Activated CD8-positive, alpha-beta memory T cell treated with anti-CD3 and anti-CD28 coated beads, Interleukin-2, amount 50 U/mL, for 4 hours (primary cell): ENCODE measurements at places on chromosomes 7 and 10.

- no peak for DNase-seq
Observed at GRCh38 chr10:122296363-122297120, 25.4 kb downstream of the BTBD16 start.

GRCh38 chr7:27184337-27185012, 557 bp downstream of the HOXA11 start:
- peak; percentile 24 for DNase-seq

DNA sequence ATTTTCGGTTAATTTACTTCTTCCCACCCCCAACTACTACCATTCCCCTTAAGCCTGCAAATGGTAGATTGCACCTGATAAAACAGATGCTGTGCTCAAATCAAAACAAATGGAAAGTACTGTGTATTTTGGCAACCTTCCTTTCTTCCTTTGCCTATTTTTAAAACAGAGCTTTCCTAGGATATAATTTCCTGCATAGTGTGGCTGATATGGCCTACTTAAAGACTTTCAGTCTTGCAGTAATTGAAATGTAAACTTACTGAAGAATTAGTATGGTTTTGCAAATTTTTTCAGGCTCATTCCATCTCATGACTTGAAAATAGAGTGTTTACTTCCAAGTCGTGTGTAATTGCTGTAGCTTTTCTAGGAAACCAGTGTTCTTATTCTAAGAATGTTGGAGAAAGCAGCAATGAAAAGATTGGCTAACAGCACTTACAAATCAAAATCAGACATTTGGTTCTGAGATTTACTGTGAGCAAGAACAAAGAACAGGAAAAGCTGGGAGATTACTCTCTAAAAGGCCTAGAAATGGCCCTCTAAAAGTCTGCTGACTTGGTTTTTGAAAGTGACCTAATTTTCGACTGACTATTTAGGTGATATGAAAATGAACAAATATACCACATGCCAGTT, 52.0 kb downstream of the REEP3 start:
- DNase-seq: no peak

- DNase-seq: no peak
Observed at GRCh38 chr10:11776080-11776479, 33.9 kb downstream of the ECHDC3 start.

DNA sequence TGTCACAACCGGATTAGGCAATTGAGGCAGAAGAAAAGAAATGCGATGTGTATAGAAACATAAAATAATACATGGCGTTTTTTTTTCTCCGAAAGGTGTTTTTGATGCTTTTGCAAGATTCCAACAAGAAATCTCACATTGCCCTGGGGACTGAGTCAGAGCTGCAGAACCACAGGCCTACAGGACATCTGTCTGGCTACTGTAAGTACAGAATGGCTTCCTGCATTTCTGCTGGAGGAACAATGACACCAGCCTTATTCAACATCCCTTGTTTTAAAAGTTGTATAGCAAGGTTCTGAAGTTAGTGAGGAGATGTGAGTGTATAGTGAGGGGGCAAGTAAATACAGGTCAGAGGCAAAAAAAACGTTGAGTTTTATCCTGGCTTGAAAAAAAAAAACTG, 256.4 kb downstream of the ABCA13 start:
- DNase-seq: no peak

DNA sequence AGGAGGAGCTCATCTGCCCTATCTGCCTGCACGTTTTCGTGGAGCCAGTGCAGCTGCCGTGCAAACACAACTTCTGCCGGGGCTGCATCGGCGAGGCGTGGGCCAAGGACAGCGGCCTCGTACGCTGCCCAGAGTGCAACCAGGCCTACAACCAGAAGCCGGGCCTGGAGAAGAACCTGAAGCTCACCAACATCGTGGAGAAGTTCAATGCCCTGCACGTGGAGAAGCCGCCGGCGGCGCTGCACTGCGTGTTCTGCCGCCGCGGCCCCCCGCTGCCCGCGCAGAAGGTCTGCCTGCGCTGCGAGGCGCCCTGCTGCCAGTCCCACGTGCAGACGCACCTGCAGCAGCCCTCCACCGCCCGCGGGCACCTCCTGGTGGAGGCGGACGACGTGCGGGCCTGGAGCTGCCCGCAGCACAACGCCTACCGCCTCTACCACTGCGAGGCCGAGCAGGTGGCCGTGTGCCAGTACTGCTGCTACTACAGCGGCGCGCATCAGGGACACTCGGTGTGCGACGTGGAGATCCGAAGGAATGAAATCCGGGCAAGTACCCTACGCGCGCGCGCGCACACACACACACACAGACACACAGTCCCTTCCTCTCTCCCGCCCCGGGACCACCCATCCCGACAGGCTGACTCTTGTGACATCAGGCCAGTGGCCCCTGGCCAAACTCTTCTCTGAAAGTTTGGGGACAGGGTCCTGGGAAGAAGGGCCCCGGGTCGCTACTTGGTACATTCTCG, 538 bp downstream of the TRIM8 start:
- peak; percentile 80 for DNase-seq

- no peak for DNase-seq
Observed at GRCh38 chr7:72781161-72781560, 46.8 kb downstream of the TYW1B start.

DNA sequence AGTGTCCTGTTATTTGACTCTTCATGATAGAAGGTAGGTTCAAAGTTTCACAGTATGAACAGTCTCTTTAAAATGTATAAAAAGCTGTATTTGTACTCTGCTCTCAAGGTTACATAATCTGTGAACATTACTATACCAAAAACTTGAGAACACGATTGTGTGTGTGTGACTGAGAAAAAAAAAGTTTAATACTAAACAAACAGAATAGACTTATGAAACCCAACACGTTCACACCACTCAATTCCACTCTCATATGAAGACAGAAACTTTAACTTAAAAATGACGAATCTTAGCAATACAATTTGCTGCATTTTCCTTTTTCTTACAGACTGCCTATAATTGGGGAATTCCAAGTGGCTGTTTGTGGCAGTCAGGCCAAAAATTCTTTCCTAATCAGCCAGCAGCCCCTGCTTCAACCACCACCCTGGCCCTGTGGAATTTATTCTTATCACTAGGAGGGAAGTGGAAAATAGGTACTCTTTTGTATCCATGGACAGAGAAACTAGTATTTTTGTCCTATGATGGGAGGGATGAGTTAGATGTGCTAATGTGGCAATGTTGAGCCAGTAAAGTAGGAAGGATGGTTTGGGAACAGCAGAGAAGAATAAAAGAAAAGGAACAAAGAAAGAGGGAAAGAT, 42.8 kb downstream of the MINDY3 start:
- no peak for DNase-seq

- no peak for DNase-seq
Observed at GRCh38 chr7:87615197-87615596, 13.0 kb upstream of the RUNDC3B start.

DNA sequence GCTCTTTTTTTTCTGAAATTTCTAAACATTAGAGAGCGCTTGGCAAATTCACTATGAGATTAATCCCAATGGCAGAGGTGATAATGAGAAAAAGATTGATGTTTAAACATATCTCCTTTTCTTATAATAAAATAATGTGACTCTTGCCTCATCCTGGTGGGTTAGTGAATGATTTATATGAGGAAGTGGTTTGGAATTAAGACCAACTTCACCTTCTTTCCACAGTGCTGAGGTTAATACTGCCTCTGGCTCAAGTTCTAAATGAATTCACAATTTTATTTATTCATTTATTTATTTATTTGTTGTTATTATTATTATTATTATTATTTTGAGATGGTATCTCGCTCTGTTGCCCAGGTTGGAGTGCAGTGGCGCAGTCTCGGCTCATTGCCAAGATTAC, 40.5 kb upstream of the ADO start:
- DNase-seq: no peak

DNA sequence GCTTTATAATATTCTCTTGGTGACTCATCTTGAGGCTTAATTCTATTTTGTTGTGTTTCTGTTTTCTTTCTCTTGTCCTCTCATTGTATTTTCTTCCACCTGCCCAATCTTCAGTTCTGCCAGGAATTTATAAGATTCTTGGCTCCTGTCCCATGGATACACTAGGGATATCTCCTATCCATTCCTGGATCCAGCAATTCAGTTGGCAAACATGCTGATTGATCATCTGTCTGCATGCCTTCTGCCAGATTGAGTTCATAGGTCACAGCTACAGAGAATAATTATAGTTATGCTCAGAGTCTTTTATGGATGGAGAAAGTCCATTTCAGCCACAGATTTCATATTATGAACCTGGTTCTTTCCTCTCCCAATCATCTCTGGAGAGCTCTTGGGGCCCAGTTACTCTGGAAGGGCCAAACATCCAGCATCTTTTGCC, 140.4 kb upstream of the MAGI2 start:
- DNase-seq: no peak

DNA sequence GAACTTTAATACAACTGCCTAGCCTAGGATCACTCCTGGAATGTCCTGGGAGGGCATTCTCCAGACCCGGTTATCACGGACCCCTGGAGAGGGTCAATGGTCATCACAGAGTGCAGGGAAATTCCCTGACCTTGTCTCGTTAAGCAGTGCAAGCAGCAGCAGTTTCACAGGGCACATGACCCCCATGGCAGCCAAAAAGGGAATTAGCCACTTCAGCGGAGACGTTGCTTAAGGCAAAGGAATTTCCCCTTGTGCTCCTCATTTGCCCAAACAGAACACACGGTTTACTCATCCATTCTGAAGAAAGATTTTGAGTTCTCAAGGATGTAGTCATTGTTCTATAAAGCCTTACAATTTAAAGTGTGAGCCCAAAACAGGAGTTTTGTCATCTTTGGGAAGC, 260.3 kb downstream of the SNX13 start:
- no peak for DNase-seq

- no peak for DNase-seq
Observed at GRCh38 chr10:73653701-73654100, 2.1 kb downstream of the SYNPO2L start.

GRCh38 chr10:63702092-63702491, 180.9 kb downstream of the REEP3 start:
- no peak for DNase-seq

- no peak for DNase-seq
Observed at GRCh38 chr10:37563107-37563714, 294.2 kb downstream of the ZNF248 start.

DNA sequence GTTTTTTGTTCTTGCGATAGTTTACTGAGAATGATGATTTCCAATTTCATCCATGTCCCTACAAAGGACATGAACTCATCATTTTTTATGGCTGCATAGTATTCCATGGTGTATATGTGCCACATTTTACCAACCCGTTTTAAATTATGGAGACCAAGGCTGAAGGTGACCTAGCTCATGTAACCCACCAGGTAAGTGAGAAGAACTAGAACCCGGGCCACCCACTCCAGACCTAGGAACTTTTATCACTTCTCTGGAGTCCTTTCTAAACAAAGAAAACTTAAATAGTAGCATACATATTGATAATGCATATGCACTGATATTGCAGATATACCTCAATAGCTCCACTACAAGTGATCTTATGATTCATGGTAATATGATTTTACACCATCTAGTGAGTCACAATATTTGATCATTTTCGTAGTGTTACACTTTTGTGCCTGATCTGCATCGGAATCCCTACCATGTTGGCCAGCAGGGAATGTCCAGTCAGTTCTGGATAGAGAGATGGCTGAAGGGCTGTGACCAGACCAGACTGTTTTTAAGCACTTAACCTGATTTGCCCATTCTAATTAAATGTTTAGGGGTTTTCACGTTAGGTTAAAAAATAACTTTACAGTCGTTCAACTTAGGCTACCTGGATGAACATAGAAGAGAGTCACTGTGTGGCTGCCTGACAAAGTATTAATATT, 15.2 kb downstream of the CUZD1 start:
- no peak for DNase-seq

- DNase-seq: no peak
Observed at GRCh38 chr7:129292861-129293260, 68.0 kb downstream of the AHCYL2 start.

GRCh38 chr7:87156709-87157108, 4.5 kb downstream of the DMTF1 start:
- no peak for DNase-seq

DNA sequence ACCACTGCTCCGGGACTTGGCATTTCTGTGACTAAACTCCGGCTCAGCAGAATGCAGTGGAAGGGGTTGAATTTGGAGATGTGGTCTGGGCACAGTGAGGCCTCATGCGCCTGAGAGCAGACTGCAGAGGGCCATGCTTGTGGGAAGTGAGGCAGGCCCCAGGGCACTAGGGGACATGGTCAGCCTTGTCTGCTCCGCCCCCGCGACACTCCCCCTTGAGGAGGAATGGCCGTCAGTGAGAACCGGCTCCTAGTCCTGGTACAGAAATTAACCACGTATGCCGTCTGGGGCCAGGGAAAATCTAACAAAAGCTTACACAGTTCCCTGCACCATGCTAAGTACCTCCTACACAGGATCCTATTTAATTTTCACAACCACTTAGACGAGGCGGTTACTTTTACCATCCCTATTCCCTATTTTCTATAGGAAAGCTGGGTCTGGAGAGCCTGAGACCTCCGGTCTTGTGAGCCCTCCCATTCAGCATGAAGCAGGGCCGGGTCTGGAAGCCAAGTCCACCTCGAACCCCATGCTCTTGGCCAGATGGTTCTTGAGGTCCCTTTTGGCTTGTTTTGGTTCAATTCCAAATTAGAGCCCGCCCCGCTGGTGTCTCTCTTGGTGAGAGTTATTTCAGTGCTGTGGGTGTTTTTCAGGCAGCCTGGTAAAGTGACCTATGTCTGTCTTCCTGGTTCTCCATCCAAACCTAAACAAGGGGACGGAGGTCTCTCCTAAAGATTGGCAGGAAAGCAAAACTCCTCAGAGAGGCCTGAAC, 87.7 kb upstream of the PITRM1 start:
- DNase-seq: no peak

- no peak for DNase-seq
Observed at GRCh38 chr10:120456626-120457430, at the start of gene PLPP4. TSS of gene PLPP4 (plus strand) at chr10:120457227. CDS start at chr10:120457306, 79 bp downstream.

DNA sequence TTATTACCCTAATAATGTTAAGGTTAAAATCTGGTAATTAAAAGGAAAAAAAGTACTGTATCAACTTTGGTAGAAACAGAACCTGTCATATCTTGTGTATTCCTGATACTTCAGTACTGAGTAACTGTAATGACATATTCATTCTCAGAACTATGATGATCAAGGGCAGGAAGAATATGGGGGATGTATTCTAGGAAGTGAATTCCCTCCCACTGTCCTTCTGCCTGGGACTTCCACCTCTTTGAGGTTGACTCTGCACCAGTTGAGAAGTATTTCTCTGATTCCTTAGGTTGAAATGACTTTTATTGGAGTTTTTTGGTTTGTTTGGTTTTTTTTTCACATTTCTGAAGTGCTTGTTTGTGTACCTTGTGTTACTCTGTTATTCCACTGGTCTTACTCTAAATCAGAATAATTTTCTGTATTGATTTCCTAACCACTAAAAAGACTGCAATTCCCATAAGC, 36.9 kb downstream of the WASL start:
- DNase-seq: no peak
